HFFc6 (cell line): ENCODE measurements at places on chromosomes 3 and 15.

DNA sequence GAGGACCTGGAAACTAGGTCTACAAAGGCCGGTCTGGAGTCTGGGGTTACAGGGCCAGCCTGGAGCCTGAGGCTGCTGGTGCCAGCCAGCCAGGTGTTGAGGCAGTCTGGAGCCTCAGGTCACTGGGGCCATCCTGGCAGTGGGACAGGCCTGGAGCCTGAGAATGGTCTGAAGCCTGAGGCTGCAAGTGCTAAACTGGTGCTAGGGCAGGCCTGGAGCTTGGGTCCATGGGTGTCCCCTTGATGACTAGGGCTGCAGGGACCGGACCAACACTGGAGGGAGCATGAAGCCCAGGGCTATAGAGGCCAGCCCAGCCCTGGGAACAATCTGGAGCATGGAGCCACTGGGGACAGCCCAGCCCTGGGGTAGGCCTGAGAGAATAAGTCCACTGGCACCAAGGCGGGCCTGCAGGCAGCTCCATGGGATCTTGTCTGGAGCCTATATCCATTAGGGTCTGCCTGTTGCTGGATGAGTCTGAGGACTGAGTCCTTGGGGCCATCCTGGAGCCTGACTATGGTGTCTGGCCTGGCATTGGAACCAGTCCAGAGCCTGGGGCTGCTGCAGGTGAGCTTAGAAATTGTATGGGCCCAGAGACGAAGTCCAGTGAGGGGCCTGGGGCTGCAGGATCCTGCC is 101.9 kb downstream of the GLDN start:
- no peak for DNase-seq

DNA sequence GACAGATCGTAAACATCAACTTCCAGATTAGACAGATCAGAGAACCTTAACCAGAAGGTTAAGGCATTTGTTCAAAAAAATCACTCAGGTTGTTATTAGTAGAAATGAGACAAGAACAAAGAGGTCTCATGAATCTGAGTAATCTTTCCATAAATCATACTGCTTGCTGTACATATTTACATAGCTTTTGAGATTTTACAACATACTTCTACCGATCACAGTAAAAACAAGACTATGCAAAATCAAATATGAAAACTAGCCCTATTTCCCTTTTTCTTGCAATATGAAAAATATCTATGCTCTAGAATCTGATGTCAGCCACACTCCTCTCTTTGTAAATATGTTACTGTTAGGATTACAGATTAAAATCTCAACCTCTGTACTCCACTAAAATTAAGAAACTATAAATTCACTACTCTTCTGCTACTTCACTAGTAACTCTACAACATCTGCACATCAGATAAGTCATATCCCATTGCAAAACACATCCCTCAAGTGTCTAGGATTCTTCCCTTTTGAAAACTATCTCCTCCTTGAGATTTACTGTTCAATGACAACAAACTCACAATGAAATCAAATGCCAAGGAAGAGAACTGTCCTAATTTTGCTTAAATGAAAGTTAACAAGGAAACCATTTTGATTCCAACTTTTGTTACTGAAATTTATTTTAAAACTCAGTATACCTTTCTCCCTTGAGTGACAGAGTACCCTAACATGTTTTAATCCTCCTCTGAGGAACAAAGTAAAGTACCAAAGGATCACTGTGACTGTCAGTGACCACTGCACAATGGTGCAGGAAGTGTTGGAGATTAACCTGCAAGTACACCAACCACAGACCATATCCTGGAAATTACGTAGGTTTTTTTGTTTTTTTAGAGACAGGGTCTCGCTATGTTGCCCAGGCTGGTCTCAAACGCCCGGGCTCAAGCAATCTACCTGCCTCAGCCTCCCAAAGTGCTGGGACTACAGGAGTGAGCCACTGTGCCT is 12.8 kb downstream of the DCUN1D1 start:
- DNase-seq: no peak

- DNase-seq: no peak
Measured at GRCh38 chr3:69191516-69191915, 69.1 kb upstream of the LMOD3 start.

DNA sequence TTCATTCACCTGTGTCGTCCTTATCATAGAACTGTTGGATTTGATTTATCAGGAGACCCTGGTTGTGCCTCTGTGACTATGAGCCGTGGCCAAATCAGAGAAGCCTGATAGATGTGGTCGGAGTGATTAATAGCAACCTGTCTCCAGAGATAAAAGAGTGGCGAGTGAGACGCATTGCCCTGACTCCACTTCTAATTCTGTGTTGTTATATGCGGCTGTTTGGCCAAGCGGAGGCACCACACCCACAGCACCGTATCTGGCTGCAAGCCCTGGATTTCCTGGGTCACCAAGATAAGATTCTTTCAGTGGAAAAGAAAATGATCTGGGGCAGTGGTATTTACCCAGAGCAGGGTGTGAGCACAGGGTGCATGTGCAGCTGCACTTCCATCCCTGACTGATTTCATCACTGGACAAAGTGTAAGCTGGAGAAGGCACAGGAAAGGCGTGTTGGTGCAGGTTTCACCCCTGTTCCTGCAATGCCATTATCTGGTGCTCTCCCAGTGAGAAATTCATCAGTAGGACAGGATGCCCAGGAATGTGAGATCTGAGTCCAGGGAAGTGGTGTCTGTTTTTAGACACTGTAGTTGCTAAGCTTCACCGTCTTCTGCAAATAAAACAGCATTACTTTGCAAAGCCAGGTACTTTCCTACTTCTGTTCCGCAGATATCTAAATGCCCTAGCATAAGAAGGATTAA is 84.6 kb downstream of the CD47 start:
- no peak for DNase-seq

- DNase-seq: peak; percentile 83
Measured at GRCh38 chr15:80567721-80568157, 127.4 kb upstream of the ABHD17C start.
